ENCODE measurements at places on chromosomes 4 and X.

DNA sequence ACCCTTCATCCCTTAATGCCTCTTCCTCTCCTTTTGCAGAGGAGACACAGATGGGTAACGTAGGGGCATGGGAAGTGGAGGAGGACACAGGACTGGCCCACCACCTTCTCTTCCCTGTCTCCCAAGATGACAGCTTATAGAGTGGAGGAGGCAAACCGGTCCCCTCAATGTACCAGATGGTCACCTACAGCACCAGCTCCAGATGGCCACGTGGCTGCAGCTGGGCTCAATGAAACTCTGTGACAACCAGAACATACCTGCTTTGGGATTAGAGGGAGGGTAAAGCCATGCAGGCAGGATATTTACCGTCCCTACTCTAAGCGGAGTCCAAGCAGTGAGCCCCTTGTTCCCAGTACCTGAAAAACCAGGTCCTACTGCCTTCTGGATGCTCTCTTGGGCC lies 7.5 kb upstream of the KLHL15 start:
- no peak for DNase-seq

GRCh38 chrX:77447653-77448569 lies 722 bp downstream of the FGF16 start:
- no peak for DNase-seq

DNA sequence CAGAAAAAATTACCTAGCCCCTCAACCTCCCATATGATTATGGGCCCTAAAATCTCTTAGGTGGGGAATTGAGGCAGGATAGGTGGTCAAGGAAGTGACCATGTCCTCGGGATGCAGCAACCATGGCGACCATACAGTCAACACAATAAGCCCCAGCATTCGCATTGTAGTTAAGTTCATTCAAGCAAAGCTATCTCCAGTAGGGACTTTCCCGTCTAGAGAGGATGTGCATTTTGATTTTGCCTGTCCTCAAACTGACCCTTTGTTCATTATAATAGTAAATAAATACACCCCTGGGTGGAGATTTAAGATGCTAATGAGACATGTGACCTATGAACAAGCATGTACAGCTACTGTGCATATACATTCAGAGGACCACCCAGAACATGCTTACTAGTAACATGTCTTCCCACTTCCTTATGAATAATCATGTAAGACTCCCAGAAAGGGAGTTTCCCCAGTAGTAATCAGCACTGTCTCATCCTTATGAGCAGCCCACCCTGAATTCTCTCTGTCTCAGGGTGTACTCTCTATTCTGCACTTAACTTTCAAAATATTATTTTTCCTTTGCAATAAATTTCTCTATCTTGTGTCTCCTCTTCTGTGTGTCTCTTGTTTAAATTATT lies 74.3 kb downstream of the NUDT11 start:
- DNase-seq: no peak

- DNase-seq: no peak
These were observed 21.5 kb downstream of the RWDD4 start for GRCh38 chr4:183637461-183637860.

DNA sequence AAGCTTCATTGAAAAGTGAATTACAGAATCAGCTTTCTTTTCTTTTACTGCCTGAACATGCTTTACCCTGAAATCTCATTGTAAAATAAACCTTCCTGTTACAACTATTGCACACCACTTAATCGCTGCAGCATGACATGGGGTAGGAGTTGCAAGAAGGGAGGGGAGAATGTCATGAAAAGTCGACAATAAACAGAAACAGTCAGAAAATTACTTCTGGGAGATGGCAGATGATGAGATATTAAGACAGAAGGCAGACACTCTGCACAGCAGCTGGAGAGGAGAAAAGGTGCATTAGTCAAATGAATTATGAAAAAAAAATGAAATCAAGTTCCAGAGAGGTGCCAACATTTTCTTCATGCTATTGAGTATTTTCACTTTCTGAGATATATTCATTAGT lies 287.7 kb downstream of the PCDH7 start:
- no peak for DNase-seq

DNA sequence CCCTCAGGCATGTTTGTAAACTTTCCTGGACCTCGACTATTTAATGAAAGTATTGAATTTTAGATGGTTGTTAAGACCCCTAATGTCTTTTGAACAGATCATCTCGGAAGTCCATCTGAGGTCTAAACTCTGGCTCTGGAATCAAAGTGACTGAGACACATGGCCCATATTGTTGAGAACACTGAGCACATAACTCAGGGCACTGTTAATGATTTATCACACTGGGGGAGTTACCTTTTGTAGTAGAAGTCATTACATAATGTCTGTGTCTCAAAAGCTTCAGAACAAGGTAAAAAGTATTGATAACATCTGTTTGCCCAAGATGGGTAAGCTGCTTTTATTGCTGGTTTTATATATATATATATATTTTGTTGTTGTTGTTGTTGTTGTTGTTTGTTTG lies 103.4 kb upstream of the HS3ST1 start:
- no peak for DNase-seq

DNA sequence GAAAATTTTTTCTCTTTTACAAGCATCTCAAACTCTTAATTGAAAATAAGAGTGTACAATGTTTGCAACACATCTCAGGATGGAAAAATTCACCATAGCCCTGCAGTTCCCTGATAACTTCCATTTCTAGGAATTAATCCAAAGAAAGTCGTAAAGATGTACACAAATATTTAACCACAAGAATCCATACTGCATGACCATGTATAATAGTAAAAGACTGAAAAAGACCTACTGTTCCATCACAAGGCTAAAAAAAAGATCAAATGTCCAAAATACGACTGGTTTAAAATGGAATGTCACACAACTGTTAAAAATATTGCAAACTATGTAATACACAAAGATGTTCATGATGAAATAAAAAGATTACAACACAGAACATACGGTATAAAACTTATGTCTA lies 32.1 kb downstream of the HUWE1 start:
- DNase-seq: no peak

DNA sequence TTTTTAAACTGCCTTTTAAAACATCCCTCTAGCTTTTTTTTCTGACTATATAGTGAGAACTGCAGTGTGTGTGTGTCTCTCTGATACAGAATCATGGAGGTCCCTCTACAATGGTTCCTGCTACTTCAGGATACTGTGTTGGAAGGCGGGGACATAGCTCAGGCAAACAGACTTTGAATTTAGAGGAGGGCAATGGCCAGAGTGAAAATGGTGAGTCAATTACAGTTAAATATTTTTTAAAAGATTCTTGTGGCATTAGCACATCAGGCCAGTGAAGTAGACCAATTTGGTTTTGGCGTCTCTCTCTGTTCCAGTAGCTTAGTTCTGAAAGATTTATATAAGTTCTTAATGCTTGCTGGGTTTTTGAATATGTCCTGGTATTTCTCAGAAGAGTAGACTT lies 47.1 kb downstream of the ALG13 start:
- no peak for DNase-seq

DNA sequence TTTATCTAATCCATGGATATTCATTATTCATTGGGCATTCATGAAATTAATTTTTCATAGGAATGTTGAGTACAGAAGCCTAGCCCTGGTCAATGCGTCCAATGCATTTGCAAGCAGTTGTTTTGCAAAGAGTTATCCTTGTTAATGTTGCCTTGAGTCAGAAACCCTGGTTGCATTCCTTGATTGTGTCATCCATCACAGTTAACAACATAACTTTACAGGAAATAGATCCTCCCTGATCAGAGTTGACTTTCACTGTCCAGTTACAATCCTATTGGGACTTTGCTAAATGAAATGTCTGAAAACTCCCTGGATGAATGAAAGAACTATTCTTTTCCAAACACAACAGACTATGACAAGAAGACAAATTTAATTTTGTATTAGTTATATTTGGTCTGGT lies 924.3 kb upstream of the SLIT2 start:
- DNase-seq: no peak

DNA sequence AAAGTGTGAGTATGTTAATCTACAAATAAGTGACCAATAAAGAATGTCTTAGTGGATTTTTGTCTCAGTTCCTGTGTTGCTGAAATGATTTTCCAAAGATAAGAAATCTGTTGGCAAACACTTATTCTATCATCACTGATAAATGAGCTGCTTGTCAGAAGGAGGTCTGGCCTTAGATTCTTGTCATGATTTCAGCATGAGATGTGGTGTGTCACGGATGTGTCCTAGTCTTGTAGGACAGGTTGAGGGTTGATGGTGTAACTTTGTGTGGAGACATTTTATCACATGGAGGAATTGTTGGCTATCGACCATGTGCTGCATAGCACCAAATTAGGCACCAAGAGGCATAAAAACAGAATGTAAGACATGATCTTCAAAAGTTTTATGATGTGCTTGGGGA lies 31.8 kb upstream of the LIMCH1 start:
- no peak for DNase-seq

DNA sequence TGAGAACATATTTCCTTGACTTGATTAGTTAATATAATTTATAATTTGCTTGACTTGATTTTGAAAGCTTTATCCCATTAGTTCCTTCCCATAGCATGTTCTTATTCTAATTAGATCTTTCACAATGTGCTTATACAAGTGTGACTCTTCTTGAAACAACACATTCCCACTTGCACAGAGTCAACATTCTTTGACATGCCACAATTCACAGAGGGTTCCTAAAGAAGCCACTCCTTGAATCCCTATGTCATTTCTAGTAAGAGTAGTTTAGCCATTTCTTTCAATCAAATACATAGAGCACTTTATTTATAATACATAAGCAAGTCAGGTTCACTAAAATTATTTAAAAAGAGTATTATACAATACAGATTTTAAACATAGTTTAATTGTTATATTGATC lies 228.9 kb upstream of the GRID2 start:
- DNase-seq: no peak
